ENCODE measurements at places on chromosomes 5 and 9. TPM values are rescaled to one million over a fixed set of nuclear protein-coding genes. Genes with fewer than 3 reads are reported as not detected.

CNTFR gene
- 170 TPM for total RNA-seq

- DNase-seq: no peak
Measured at GRCh38 chr5:145223582-145223981, 611.6 kb downstream of the PRELID2 start.

GRCh38 chr5:72042097-72042496, 65.2 kb upstream of the MAP1B start:
- no peak for DNase-seq

- no peak for DNase-seq
Measured at GRCh38 chr5:95824747-95825146, 2.2 kb upstream of the GLRX start.

- no peak for DNase-seq
Measured at GRCh38 chr9:104240890-104241289, 146.8 kb downstream of the SMC2 start.

ZFP62 gene
- total RNA-seq: 27.0 TPM

TSSK1B gene
- 0.54 TPM for total RNA-seq

GRCh38 chr9:134371731-134372130, 45.5 kb downstream of the RXRA start:
- no peak for DNase-seq

Measured in glutamatergic neuron (in vitro differentiated cells).